ENCODE measurements at places on chromosomes 1 and 21.

- no peak for DNase-seq
Measured at GRCh38 chr1:41362357-41362721, 1.1 kb downstream of the FOXO6 start.

GRCh38 chr21:36246080-36246631 is 73.8 kb upstream of the MORC3 start:
- no peak for DNase-seq

DNA sequence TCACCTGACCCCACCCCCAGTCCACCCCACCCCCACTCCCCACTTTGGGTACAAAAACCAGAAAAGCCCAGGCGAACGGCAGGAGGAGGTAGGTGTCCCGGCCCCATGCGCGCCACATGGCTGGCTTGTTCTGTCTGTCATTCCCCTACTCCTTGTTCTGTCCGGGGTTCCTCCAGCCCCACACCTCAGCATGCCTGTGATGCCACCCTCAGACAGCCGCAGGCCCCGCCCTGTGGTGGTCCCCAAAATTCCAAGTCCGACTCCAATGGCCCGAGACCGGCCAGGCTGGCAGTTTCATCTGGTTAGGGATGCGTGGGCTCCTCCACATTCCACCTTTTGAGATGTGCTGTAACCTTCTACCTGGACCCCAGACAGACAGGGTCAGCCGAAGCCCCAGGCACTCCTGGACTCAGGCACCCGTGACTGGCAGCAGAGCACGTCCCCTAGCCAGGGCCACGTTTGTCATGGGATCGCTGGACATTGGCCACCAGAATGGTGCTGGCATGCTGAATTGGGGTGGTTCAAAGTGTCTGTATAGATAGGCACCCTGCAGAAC is 94.4 kb downstream of the WDR4 start:
- DNase-seq: no peak

DNA sequence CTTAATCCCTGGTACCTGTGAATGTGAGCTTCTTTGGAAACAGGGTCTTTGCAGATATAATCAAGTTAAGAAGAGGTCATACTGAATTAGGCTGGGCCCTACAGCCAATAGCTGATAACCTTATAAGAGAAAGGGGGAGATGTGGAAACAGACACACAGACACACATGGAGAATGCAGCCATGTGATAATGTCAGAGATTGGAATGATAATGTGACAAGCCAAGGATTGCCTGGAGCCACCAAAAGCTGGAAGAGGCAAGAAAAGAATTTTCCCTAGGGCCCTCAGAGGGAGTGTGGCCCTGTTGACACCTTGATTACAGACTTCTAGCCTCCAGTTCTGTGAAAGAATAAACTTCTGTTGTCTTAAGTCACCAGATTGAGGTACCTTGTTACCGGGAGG is 114.5 kb upstream of the SOD1 start:
- DNase-seq: no peak

- no peak for DNase-seq
Measured at GRCh38 chr1:117268535-117269455, 58.1 kb upstream of the VTCN1 start.

DNA sequence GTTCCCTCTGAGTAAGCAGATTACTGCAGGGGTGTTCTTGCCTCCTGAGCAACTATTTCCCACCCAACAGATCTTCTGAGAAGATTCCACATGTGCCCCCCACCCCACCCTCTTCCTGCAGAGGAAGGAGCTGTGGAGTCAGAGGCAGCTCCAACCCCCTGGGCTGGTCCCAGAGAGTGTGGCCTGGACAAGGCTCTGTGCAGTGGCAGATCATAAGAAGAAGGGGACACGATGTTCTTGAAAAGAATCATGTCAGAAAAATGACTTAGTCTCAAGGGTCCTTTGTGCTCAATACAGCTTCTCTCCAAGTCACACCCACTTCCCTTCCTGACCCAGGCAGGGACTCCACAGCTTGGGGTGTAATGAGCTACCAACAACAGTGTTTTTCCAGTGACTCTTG is 95.2 kb downstream of the SYF2 start:
- DNase-seq: no peak

DNA sequence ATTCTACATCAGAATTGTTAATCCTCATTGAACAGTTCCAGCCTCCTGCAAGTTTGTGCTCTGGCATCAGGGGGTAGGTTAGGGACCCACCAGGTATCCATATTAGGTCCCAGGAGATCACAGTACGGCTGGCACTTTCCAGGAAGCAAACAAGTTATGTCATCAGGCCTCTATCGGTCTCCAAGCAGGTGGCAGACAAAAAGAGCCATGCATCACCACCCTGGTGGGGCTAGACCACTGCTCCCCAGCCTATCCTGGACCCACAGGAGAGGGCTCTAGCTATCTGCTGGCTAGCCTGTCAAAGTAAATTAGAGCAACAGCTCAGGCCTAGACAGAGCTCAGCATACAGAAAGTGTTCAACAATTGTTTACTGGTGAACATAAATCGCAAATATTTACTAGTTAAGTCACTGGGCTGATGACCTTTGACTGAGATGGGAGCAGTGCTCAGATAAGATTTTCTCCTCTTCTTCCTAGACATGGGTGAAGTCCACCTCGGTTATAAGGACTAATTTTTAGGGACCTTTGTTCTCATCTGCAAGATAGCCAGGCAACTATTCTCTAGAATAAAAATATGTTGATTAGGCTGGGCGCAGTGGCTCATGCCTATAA is 6.4 kb downstream of the NUAK2 start:
- DNase-seq: no peak

Measured in skin of body (tissue), 3 donors.